Left lung (tissue), 14 donors: ENCODE measurements at places on chromosomes 11 and 22.

GRCh38 chr22:44889255-44889878 lies 120.4 kb downstream of the PHF21B start:
- DNase-seq, result peak; percentile 7

- DNase-seq, result no peak
These were observed 51.0 kb upstream of the CARS1 start for GRCh38 chr11:3108183-3108721.

- no peak for DNase-seq
These were observed 757 bp upstream of the HINFP start for GRCh38 chr11:119120639-119121007.

GRCh38 chr11:34263441-34264091 lies 94.2 kb downstream of the ABTB2 start:
- DNase-seq, result no peak

GRCh38 chr11:82859750-82860149 lies 40.5 kb downstream of the PRCP start:
- DNase-seq, result no peak

- no peak for DNase-seq
These were observed 33.2 kb downstream of the CCDC90B start for GRCh38 chr11:83252941-83253340.

DNA sequence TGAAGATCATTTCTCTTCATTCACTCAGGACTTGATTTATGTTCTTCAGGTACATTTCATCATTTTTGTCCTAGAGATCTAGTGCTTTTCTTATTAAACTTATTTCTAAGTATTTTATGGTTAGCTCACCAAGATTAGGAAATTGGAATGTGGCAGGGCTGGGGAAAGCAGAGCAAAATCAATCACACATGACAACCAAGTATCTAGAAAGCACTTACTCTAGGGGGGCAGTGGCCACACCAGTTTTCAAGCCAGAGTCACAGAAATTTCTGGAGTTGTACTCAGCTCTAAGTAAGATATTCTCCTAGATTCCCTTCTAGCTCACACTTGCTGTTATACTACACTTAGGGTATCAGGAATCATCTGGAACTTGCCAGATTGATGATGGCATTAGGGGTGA lies 33.3 kb upstream of the MYEOV start:
- DNase-seq, result no peak

DNA sequence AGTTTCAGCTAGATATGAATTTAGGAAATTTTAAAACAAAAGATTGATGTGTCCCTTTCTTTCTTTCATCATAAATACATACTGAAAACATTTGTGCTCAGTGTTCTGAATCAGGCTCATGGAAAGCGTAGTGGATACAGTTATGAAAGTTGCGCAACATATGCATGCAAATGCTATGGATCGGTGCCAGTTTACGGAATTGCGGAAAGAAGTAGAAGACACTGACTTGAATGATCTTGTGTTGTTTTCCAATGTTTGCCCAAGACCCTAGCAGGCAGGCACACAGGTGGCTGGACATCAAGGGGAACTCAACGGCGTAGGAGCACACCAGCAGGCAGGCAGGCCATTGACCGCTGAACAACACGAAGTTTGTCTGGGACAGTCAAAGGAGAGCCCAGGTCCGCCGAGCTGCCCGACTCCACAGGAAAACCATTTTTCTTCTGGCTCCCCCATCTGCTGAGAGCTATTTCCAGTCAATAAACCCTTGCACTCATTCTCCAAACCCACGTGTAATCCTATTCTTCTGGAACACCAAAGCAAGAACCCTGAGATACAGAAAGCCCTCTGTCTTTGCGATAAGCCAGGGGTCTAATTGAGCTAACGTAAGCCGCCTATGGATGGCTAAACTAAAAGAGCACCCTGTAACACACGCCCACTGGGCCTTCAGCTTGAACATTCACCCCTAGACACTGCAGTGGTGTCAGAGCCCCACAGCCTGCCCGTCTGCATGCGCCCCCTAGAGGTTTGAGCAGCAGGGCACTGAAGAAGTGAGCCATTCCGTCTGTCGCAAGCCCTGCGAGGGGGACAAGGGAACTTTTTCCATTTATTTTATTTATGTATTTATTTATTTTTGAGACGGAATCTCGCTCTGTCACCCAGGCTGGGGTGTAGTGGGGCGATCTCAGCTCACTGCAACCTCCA lies 7.4 kb upstream of the BIRC3 start:
- DNase-seq, result peak; percentile 60

DNA sequence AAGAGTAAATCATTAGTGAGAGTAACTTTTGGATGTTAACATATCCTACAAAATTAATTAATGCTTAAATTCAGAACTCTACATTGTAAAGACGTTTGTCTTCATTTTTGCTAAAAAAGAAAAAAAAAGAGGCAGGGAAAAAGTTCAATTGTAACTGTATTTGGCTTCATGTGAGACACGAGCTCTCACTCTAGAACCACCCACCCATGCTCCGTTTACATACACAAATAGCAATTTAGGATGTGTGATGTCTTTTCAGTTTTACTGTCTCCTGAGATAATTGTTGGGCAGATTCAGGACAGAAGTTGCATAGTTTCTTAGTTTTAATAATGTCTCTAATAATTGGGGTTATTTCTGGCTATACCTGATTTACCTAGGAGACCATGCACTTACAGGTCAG lies 248.6 kb downstream of the AASDHPPT start:
- no peak for DNase-seq

- no peak for DNase-seq
These were observed 82.4 kb upstream of the BIRC3 start for GRCh38 chr11:102234779-102235439.

GRCh38 chr11:120197251-120197891 lies 13.5 kb upstream of the OAF start:
- no peak for DNase-seq

DNA sequence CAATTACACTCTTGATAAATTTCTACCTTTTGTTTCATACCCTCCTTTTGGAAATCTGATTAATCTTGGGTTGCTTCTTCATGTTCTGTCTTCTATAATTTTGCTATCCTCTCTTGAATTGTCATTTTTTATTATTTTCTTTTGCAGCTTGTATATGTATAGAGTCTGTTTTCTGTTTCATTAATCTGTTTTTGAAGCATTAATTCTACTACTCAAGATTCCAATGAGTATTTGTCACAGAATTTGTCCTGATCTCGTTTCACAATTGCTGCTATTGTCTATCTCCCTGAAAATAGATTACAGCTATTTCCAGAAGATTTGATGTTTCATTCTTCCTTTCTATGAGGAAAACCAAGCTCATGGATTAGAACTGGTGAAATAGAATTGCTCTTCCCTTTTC lies 406.1 kb downstream of the DYNC2H1 start:
- DNase-seq, result no peak

- DNase-seq, result no peak
These were observed 17.0 kb downstream of the MRGPRD start for GRCh38 chr11:68963779-68964178.

DNA sequence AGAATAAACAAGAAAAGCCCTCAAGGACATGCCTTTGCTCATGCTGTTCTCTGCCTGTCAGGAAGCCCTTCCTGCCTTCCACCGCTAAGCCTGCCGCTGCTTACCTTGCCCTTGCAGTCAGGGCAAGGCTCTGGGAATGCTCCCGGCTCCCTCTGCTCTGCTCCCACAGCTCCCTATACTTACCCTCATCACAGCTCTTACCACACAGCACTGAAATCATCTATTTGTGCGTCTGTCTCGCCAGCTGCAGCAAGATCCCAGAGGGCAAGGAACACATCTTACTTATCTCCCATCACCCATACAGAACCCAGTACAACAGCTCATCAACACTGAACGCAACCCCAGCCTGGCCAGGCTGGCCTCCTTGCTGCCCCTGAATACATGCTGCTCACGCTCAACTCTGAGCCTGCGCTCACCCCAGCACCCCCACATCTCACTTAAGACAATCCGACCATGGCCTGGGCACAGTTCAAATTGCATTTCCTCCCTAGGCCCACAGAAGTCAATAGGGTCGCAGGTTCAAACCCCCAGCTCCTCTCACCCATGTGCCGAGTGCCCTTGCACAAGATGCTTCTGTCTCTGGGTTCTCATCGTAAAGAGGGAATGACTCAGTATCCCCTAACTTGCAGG lies 161.8 kb downstream of the IGLL1 start:
- no peak for DNase-seq

GRCh38 chr11:104997288-104997687 lies 25.7 kb downstream of the CASP5 start:
- DNase-seq, result no peak

GRCh38 chr11:88508759-88509581 lies 171.4 kb upstream of the CTSC start:
- peak; percentile 44 for DNase-seq

DNA sequence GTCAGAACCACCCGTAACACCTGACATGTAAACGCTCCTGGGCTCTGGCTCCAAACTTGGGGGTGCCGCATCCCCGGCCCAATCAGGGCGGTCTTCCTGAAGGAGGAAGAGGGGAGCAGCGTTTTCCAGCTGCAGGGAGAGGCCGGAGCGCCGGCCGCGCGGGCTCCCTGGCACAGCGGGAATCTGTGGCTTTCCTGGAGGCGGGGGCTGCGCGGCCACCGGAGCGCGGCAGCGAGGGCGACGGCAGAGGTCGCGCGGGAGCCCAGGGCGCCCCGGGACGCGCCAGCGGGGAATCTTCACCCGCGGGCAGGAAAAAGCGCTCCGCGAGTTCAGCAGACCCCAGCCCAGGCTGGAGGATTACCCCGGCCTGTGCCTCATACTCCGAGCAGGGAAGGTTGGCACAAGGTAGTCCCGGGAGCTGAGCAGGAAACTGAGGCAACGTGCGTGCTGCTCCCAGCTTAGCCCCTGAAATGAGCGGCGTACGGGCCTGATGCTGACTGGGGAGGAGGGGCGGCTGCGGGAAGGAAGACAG lies 600 bp upstream of the ESAM start:
- DNase-seq, result no peak

DNA sequence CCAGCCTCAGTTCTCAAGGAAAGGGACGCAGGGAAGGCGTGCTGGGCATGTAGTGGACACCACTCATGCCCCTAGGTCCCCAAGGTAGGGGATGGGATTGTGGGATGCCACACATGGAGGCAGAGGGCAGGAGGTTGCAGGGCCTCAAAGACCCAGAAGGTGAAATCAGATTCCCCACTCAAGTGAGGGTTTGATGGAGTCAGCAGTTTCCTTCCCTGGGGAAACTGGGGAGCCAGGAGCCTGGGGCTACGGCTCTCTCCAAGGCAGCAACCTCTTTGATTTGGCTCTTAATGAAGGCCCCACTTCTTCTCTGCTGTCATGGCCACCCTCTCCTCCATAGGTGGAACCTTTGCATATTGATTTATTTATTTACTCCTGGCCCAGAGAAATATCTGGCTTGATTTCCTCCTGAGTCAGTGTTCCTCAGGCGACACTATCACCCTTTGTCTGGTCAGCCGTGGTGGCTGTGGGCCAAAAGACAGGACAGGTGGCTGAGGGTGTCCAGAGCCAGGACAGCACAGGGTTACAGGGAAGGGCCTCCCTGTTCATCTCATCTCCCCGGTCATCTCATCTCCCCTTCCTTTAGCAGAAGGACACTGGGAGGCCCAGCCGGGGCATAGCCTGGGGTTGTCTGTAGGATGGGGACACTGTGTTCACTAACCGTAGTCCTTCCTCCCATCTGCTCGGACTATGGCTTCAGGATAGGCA lies 9.6 kb downstream of the GNAZ start:
- no peak for DNase-seq

DNA sequence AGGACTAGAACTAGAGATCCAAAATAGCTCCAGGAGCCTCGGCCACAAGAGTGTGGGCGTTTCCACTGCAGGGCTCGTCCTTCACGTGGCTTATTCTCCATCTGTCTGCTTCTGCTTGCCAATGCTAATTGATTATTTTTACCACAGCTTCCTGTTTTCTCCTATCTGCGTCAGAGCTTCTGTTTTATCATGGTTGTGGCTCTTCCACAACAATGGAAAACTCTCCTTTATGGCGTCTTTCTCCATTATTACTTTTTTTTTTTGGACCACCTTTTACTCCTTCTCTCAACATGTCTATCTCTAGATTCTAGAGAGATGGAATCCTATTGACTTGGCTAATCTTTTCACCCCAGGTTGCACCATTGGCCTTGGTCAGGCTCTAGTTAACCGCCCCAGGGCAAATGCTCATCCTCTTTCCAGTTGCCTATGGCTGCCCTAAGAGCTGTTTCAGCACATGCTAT lies 25.9 kb downstream of the CAT start:
- DNase-seq, result no peak

- no peak for DNase-seq
These were observed 80.7 kb downstream of the CDKN1C start for GRCh38 chr11:2804701-2805387.

GRCh38 chr11:1458340-1459218 lies 28.0 kb downstream of the MOB2 start:
- DNase-seq, result peak; percentile 64

GRCh38 chr11:111460856-111461255 lies 51.3 kb downstream of the BTG4 start:
- no peak for DNase-seq

DNA sequence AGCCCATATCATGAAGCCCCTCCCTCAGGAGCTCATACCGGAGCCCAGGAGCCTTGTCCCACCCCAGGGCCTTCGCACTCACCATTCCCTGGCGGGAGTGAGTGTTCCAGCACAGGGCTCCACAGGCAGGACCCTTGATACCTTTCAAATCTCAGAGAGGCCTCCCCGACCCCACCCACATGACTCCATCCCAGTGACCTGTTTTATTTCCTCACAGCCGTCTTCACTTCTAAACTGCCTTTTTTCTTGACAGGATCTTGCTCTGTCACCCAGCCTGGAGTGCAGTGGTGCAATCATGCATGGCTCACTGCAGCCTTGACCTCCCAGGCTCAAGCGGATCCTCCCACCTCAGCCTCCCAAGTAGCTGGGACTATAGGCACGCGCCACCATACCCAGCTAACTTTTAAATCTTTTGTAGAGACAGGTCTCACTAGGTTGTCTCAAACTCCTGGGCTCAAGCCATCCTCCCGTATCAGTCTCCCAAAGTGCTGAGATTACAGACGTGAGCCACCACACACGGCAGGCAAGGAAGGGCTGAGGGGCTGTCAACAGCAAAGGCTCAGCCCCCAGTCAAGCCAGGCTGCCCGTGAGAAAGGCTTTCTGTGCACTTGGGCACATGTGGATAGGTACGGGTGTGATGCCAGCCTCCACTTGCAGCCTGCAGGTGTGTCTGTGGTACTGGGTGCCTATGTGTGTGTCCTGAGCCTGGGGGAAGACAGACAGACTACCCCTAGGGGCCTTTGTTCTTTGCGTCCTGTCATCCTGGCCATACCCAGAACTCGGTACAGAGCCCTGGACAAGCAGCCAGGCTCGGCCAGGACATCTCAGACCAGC lies 9.3 kb downstream of the RPL3 start:
- DNase-seq, result no peak

DNA sequence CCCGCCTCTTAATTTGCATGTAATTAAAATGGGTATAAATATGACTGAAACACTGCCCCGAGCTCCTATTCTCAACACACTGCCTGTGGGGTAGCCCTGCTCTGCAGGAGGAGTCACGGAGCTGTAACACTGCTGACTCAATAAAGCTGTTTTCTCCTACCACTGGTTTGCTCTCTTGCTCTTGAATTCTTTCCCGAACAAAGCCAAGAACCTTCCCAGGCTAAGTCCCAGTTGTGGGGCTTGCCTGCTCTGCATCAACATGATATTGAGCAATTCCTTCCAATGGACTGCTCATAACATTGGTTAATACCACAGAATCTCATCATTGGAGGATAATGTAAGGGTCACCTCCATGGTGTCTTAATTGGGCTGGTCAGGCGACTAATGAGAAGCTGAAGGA lies 114.4 kb downstream of the FBXO7 start:
- no peak for DNase-seq
